CD4-positive, alpha-beta T cell treated with Interleukin-12 subunit alpha and Interleukin-12 subunit beta, for 1 hour (primary cell): ENCODE measurements at places on chromosomes 1 and 21.

DNA sequence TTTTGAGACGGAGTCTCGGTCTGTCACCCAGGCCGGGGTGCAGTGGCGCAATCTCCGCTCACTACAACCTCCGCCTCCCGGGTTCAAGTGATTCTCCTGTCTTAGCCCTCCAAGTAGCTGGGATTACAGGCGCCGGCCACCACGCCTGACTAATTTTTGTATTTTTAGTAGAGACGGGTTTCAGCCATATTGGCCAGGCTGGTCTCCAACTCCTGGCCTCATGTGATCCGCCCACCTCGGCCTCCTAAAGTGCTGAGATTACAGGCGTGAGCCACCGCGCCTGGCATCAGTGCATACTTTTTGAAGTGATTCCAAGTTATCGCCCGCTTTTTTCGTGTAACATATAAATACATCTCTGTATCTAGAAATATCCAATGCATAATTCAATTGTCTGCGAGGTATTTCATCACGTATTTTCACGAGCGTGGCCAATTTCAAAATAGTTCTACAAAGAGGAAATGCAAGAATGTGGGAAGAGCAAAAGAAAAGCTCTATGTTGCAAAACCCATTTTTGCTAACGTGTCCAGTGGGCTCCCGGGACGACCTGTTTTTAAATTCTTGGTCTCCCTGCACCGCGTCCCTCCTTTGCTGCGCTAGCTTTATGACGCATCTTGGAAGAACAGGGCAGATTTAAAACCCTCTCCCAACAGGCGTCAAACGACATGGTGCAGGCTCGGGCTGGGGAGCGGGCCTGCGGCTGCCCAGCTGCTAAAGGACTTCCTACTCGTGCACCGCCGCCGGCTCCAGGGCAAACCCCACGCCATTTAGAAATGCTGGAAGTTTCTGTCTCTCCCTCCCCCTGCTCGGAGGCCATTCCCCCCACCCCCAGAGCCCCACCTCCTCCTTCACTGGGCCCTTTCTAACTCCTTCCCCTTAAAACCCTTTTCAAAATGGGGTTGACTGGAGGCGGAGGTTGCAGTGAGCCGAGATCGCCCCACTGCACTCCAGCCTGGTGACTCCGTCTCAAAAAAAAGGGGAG is 923 bp upstream of the IFNGR2 start:
- DNase-seq, result peak; percentile 29

GRCh38 chr21:39453571-39454179 is 1.9 kb downstream of the SH3BGR start:
- DNase-seq, result no peak

DNA sequence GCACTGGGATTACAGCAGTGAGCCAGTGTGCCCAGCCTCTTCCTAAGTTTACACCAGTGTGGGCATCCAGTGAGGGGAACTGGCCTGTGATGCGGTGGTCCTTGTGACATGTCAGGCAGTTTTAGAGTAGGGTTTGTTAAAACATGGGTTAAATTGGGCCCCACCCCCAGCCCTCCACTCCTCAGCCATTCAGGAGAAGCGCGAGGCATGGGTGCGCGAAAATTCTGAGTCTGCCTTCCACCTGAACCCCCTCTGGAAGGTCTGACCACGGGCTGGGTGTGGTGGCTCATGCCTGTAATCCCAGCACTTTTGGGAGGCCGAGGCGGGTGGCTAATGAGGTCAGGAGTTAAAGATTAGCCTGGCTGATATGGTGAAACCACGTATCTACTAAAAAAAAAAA is 51.7 kb downstream of the SKI start:
- DNase-seq, result no peak

DNA sequence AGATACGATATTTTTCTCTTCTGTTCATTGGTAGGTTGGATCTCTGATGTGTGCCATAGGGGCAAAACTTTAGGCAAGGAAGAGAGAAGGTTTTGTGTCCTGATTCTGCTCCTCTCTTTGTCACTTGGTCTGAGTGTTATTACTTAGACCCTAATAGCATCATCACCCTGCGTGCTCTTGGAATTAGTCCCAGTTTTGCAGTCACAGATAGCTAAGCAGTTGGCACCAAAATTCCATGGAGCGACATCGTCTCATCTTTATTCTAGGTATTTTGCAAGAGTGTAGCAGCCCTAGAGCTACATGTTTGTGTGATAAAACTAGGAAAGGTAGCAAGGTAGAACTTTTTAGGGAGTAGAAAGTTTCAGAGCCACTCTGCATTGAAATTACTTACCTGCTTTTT is 23.8 kb downstream of the PIP5K1A start:
- DNase-seq, result no peak

DNA sequence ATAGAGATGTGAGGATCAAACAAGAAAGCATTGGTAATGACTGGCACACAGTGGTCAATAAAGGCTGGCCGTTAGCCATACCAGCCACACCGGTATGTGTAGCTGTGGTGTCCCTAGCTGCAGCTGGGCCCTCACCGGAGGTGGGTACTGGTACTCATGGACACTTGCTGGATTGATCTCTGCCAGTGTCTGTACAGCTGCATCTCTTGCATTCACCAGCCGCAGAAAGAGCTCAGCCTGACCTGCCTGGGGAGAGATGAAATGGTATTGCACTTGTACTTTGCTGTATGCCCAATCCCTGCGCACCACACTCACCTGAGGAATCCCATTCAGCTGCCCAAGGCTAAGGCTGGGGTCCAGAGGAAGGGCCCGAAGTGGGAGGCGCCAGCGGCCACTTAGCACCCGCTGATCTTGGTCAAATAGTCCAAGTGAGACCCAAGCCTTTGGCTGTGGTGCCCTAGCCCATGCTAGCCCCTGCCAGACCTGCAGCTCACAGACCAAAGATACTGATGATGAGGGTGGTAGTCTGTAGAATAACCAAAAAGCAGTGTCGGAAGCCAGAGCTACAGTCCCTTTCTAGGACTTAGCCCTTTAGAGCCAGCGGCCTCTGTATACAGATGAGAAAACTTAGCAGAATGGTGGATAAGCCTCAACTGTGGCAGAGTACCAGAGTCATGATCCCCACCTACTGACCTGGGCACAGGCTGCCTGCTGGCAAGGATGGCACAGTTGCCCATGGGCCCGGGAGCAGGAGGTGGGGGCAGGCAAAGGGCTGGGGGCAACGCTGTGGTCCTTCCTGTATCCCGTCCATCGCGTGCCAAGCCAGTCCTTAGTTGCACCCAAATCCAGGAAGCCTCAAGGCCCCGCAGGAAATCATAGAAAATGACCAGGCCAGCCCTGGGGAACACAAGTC is 3.0 kb downstream of the CCDC17 start:
- DNase-seq, result no peak
